ENCODE measurements at places on chromosomes 7 and 10.

- no peak for DNase-seq
Measured at GRCh38 chr10:97974100-97974499, 56.3 kb downstream of the CRTAC1 start.

GRCh38 chr7:30074422-30075030 lies 46.3 kb downstream of the PLEKHA8 start:
- no peak for DNase-seq

GRCh38 chr7:80500325-80500724 lies 11.5 kb downstream of the GNAT3 start:
- DNase-seq, result no peak

- DNase-seq, result no peak
Measured at GRCh38 chr7:29415215-29415614, 148.4 kb upstream of the PRR15 start.

DNA sequence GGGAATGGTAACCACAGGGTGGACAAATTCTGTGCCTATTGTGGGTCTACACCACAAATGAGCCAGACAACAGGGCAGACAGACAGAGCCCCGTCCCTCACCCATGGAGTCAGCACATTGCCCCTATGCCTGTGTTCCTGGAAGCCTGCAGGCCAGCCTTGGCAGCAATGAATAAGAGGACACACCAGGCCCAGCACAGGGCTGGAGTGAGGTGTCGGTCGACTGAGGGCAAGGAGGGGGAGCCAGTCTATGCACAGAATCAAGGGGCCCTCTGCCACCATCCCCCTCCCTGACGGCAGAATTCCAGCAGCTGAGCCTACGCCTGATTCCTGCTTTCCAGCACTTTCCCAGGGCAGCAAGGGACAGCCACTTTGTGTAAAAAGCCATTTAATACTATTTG lies 98.2 kb downstream of the CALN1 start:
- DNase-seq, result no peak

- no peak for DNase-seq
Measured at GRCh38 chr10:126504063-126504760, 115.9 kb upstream of the ADAM12 start.

- no peak for DNase-seq
Measured at GRCh38 chr7:136869001-136869961, 829 bp downstream of the CHRM2 start.

- DNase-seq, result no peak
Measured at GRCh38 chr10:8297959-8298358, 243.5 kb downstream of the GATA3 start.

DNA sequence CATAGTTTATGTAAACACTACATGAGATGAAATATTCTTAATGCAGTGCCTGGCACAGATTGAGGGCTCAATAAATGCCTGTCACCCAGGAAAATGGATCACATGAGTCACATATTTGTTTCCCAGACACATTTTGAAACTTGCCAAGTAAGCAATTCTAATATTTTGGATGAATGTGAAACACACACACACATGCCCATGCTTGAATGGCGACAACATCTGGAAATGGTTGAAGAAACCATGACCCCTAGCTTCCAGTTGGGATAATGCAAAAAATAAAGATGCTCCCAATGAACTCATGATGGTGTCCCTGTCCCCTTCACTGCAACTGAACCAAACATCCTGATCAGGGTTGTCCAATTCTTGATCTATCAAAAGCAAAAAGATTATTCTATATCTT lies 797.3 kb downstream of the XPNPEP1 start:
- no peak for DNase-seq

Data from cortex of kidney (tissue), 1 donor.